ENCODE measurements at places on chromosomes 6 and 20.

DNA sequence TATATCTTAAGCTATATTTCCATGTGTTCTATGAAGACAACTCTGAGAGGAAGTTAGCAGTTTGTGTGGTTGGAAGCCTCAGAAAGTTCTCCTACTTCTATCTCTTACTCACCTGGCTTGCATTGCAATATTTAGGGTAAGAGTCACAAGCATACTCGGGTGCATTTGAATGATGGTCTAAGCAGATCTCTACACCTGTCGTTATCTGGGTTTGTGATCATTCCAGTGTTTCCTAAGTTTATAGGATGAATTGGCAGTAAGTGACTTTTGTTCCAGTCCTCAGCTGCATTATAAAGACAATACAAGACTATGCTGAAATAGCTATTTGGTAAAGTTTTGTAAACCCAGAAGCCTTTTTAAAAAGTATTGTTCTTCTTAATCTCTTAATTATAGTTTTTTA lies 36.9 kb downstream of the CBFA2T2 start:
- no peak for DNase-seq

GRCh38 chr20:58982406-58983114 lies 1.5 kb downstream of the NELFCD start:
- DNase-seq = no peak

- no peak for DNase-seq
Measured at GRCh38 chr6:8391934-8392333, 43.4 kb downstream of the SLC35B3 start.

- DNase-seq = no peak
Measured at GRCh38 chr6:158584236-158584651, 24.4 kb downstream of the TMEM181 start.

- peak; percentile 26 for DNase-seq
Measured at GRCh38 chr6:88177961-88178464, 11.9 kb upstream of the CNR1 start.

DNA sequence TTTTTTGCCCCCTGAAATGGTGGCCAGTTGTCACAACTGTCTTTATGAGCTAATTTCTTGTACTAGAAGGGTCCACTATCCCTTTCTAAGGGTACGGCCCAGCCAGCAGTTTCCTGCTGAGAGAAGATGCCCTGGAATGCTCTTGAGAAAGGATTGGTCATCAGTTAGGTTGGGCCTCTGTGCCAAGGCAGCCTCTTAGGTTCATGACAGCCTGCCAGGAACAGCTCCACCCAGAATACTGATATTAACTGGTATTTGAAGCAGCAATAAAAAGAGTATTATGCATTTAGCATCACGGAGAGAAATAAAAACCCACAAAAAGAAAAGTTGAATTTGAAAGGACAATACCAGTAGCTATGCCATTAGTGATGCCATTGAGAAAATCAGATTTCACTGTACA lies 9.0 kb upstream of the HINT3 start:
- peak; percentile 88 for DNase-seq

DNA sequence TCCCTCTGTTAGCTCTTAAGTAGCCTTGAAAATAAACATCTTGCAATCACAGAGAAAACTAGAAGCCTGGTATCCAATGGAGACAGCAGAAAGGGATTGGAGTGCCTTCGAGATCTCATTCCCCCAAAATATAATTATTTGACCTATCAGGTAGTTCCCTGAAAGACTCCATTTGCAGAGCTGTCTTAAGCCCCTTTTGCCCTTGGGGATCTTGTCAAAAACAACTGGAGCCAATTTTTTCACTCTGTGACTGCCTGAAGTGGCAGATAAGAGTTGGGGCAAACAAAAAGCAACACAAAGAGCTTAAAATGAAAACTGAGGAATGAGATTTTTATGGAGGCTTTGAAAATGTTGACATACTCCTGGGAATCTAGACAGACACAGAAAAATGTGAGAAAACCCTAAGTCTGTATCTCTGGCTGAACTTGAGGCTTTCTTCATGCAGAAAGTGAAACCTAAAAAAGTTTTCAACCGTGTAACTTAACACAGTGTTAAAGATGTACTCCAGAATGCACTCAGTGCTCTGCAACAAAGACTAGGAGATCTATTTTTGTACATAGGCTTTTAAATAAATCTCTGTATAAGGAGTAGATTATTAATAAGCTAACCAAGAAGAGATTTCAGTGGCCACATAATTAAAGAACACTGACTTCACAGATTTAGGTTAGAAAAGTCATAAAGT lies 971.1 kb upstream of the MAN1A1 start:
- no peak for DNase-seq

GRCh38 chr20:37392441-37393195 lies 46.7 kb downstream of the SRC start:
- no peak for DNase-seq

- no peak for DNase-seq
Measured at GRCh38 chr6:12392490-12392889, 102.3 kb downstream of the EDN1 start.

GRCh38 chr20:62210496-62210855 lies 9.6 kb downstream of the HRH3 start:
- DNase-seq = no peak

GRCh38 chr6:116200619-116201249 lies 53.1 kb downstream of the TSPYL4 start:
- peak; percentile 93 for DNase-seq

GRCh38 chr20:58433029-58433647 lies 44.1 kb downstream of the VAPB start:
- DNase-seq = no peak

DNA sequence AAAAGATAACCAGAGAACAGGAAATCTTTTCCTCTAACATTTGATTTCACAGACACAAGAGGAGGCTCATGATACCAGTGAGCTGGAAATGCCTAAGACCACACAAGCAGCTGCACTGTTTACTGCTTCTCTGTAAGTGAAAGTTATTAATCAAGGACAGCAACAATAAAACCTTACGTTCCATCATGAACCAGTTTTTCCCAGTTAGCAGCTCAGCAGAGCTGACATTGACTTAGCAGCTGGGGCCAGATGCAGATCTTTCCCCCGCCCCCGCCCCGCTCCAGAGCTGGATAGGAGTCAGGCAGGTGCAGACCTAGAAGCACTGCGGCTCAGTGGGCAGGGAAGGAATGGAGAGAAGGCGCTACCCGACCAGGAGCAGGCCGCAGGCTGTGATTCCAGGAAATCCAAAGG lies 275.2 kb downstream of the GMDS start:
- DNase-seq = no peak

DNA sequence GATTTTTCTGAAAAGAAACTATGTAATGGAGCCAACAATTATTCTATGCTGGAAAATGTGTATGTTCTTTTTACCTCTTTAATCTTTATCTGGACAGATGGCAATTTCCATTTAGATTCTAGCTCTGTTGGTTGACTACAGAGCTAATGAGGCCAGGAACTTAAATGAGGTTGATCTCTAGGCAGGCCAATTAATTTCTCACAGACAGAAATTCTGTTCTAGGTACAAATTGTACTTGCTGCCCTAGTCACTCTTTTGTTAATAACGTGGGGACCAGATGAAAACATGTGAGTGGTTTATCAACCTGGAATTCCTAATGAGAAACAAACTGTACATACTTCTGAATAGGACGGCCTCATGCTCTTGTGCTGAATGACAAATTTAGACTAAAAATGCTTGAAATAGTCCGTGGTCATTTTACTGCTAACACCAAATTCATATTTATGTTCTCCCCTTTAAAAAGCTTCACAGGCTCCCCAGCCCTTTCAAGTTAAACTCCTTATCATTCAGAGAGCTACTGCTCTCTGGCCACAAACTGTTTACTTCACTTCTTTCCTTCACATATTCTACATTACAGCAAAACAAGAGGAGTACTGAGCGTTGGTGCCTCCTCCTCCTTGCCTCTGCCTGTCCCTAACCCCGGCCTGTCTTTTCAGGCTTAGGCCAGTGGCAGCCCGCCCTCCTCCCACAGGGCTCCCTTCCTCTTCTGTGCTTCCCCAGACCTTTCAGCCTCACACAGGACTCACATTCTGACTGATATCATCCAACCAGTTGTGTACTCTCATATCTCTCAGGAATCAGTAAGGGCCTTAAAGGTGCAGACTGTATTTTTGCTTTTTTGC lies 41.4 kb downstream of the DTNBP1 start:
- DNase-seq = peak; percentile 70

DNA sequence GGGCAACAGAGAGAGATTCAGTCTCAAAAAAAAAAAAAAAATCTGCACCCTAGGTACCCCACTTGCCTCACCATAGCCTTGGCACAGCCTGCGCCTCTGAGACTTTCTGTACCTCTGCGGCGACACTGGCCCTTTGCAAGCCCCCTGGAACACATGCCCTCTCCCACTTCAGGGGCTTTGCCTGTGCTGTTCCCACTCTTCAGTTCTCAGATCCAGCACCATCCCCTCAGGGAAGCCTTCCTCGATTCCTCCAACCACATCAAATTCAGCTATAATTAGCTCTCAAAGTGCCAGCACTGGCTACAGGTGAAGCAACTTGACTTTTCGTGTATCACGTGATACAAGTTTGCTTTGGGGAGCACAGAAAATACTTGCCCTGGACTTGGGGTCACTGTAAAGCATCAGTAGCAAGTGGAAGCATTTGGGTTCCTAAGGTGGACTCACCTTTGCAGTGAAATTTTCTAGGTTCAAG lies 2.1 kb upstream of the UBE2V1 start:
- DNase-seq = no peak

DNA sequence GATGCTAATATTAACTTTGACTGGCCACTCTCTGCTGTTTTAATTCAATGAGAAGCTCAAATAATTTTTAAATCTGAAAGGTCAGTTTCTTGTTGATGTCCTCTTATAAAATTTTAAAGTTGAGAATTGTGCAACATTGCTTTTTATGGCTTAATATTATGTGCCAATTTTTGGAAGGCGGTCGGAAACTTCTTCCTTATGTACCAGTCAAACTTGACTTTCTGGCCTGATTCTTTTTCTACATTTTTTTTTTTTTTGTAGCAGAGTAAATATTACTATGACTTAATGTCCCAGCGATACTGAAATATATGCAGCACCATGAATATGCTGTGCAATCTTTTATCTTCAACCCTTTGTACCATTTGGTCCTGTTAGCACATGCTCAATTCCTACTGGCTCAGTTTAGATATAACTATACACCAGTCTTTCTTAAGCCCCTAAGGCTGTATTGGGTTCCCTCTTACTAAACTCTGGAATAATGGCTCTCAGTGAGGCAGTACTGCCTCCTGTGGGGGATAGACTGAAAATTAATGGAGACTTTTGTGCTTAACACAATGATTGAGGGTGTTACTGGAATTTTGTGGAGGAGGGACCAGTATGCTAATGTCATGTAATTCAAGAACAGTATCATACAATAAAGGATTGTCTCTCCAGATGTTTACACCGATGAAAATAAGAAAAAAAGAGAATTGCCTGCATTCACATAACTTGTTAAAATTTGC lies 156.4 kb upstream of the SYNCRIP start:
- peak; percentile 69 for DNase-seq

DNA sequence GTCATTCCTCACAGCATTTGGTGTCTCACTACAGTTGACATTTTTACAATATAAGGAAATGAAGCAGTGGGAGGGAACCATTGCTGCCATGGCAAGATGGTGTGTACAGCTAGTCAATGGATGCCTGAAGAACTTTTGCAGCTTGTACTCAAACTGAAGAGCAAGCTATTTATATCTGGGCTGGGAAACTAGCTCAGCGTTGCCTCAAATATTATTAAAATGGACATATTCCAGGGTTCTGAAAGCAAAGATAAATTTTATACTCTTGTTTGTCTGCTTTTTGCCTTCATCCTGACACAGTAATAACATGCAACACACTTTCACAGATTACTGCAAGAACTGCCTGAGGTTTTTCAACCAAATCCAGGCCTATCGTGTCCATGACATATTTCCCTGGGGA lies 156.4 kb upstream of the COL21A1 start:
- DNase-seq = no peak

GRCh38 chr20:61118429-61119224 lies 133.4 kb upstream of the CDH4 start:
- peak; percentile 10 for DNase-seq

DNA sequence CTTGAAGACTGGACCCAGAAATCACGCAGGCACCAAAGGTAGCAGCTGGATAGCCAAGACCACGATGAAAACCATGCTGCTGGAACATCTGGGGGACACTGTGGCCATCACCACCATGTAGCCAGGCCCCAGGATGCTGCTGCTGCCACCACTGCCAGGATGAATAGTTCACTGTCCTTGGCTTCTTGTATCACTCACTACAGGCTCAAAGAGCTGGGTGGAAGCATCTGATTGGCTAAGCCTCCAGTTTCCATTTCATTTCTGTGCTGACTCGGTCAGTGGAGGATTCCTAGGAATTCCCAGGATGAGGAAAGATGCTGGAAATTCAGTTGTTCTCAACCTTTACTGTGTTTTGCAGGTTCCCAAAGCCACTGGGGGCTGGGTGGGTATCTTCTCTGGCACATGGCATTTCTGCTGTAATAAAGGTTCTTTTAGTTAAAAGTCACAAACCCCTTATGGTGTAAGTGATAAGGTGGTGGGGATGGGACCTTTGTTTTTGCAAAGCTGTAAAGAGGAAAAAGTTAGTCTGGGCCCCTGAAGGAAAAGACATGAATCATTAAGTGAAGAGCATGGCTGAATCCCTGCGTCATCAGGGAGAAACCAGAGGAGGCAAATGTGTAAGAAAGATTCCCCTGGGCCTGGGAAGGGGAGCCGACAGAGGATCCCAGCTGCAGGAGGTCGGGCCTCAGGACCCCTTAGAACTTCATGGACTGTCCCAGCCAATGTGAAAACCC lies 75.6 kb upstream of the RNF24 start:
- no peak for DNase-seq

GRCh38 chr6:21489826-21490225 lies 103.7 kb upstream of the SOX4 start:
- DNase-seq = no peak

GRCh38 chr6:77092971-77093370 lies 370.3 kb downstream of the HTR1B start:
- no peak for DNase-seq

DNA sequence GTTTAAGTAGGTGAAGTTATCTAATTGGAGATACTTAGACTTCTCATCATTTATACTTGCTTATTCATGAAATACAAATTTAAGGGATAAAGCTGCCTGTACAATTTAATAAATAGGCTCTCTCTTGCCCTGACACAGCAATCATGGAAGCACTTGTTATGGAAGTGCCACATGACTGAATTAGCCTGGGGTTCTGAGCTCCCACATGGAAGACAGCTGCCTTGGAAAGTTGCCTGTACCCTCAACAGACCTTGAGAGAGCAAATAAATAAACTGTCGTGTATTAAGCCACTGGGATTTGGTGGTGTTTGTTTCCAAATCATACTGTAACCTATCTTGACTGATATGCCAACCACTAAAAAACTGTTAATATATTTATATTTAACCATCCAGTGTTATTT lies 87.0 kb upstream of the RSPO3 start:
- DNase-seq = no peak

DNA sequence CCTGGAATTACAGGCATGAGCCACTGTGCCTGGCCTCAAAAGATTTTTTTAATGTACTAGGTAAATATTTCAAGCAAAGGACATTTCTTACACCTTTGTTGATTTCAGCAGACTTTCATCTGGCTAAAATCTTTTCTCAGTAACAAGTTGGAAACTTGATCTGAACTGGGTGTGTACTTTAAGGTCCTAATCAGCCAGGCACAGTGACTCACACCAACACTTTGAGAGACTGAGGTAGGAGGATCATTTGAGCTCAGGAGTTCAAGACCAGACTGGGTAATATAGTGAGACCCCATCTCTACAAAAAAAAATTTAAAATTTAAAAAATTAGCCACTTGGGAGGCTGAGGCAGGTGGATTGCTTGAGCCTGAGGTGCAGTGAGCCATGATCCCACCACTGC lies 7.0 kb upstream of the RALGAPA2 start:
- DNase-seq = peak; percentile 47
